Naive B cell (primary cell): ENCODE measurements at places on chromosomes 2 and 18. TPM values are rescaled to one million over a fixed set of nuclear protein-coding genes. Genes with fewer than 3 reads are reported as not detected.

- no peak for DNase-seq
Observed at GRCh38 chr2:38751596-38752410, 642 bp upstream of the SRSF7 start.

DNA sequence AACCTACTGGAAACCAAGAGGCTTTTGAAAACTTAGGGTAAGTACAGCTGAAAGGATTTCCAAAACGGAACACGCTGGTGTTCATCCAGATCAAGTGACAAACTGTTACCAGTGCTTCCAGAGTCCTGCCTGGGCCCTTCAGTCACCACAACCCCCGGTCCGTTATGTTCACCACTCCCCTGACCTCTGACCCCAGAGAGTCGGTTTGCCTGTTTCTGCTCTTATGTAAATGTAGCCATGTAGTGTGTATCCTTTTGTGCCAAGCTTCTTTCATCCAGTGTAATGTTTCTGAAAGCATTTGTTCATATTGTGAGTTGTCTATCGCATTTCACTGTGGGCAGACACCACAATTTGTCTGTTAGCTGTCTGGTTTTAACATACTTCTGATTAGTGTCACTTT lies 217.5 kb downstream of the NCK2 start:
- no peak for DNase-seq

GRCh38 chr2:106523976-106524665 lies 37.0 kb downstream of the CD8B2 start:
- no peak for DNase-seq

- DNase-seq: no peak
Observed at GRCh38 chr2:113041871-113042270, 10.8 kb downstream of the IL36B start.

DNA sequence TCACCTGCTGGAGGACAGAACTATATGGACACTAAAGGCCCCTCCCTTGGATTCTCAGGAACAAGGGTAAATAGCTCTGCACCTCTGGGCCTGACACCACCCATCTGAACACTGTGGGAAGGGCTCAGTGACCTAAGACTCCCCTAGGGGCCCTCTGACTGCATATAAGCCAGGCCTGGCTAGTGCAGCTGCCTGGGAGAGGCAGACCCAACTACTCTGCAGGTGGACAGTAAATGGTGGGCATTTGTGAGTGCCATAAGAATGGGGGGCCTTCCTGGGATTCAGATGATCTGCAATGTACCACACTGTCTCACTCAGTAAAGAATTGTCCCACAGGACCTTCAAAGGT lies 11.2 kb upstream of the WIPF1 start:
- DNase-seq: no peak

GRCh38 chr2:66431274-66431642 lies 3.7 kb upstream of the MEIS1 start:
- no peak for DNase-seq

DNA sequence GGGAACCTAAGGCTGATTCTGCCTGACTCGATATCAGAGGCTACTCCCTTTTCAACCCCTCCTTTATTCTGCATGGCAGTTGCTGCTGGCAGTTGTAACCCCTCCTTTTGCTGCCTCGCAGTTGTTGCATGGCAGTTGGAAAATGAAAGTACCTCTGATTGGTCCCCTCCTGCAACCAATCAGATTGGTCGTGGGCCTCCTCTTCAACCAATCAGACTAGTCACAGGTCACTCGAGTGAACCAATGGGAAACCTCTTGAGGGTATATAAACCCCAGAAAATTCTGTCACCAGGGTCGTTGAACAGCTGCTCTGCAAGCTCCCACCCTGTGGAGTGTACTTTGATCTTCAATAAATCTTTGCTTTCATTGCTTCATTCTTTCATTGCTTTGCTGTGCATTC lies 294.3 kb upstream of the SLC8A1 start:
- no peak for DNase-seq

DNA sequence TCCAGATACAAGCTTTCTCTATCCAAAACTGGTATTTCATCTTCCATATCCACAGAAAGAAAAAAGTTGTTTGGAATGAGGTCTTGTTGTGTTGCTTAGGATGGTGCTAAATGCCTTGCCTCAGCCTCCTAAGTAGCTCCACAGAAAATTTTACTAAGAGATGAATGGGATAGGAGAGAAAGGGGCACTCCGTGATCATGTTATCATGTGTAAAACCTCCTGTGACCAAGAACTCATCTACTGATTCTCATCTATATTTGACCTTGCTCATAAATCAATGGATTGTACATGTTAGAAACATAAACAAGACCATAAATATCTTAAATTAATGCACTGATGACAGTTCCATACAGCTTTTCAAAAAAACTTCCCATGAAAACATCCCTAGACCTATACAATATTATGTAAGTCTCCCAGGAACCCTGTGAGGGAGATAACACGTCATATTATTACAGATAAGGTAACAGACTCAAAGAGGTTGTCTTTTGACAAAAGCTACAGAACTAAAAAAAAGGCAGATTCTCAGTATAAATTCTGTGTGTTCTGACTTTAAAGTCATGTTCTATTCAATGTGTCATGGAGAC lies 29.3 kb upstream of the KYNU start:
- no peak for DNase-seq

DNA sequence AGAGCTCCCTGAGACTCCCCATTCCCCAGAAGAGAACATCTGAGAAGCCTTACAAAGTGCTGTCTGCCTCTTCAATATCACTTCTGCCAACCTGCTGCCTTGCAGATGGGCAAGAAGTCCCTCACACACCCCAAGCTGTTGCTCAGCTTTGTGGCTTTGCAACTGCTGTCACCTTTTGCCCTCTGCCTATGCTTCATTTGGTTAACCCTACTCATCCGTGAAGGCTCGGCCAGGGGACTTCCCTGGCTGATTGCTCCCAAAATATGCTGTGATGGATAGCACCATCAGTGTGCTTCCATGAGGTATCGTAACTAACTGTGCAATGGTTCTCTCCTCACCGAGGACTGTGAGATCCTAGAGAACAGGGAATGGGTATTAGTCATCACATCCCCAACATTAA lies 88.9 kb upstream of the CYP1B1 start:
- no peak for DNase-seq

DNA sequence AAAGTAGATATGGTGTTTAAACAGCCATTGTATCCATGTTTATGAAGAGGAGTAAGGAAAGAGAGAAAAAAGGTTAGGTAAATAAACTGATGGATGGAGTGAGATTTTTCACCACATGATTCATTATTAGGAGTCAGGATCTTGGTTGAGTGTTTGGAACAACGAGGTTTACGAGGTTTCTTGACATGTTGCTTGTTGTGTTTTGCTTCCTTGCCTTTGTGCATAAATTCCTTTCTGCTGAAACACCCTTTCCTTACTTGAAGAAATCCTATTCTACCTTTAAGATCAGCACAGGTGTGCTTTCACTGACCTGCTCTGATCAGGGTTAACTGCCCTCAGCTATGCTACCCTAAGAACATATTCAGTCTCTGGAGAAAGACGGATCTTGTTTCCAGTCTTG lies 66.6 kb downstream of the EFEMP1 start:
- no peak for DNase-seq

- no peak for DNase-seq
Observed at GRCh38 chr18:74377776-74378175, 62.1 kb downstream of the C18orf63 start.

- DNase-seq: no peak
Observed at GRCh38 chr2:64622443-64623241, 31.1 kb downstream of the SERTAD2 start.

- no peak for DNase-seq
Observed at GRCh38 chr2:190468814-190469569, 60.8 kb downstream of the MFSD6 start.

GRCh38 chr2:59167514-59167913 lies 926.4 kb upstream of the FANCL start:
- no peak for DNase-seq

DNA sequence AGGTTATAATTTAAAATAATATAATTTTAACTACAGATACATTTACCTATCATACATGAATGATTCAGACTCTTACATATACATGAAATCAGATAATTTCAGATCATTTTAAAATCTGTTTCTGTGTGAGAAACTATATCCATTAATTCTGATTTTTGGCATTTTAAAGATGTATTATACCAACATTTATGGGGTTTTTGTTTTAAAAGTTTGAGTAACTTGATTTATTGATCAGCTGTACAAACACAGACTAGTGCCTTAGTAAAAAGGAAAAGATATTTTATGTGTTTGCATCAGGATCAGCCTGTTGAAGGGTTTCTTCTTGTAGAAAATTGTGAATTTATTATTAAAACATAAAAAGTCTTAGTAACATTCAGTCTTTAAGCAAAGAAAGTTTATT lies 59.9 kb downstream of the KIAA1328 start:
- DNase-seq: no peak

DNA sequence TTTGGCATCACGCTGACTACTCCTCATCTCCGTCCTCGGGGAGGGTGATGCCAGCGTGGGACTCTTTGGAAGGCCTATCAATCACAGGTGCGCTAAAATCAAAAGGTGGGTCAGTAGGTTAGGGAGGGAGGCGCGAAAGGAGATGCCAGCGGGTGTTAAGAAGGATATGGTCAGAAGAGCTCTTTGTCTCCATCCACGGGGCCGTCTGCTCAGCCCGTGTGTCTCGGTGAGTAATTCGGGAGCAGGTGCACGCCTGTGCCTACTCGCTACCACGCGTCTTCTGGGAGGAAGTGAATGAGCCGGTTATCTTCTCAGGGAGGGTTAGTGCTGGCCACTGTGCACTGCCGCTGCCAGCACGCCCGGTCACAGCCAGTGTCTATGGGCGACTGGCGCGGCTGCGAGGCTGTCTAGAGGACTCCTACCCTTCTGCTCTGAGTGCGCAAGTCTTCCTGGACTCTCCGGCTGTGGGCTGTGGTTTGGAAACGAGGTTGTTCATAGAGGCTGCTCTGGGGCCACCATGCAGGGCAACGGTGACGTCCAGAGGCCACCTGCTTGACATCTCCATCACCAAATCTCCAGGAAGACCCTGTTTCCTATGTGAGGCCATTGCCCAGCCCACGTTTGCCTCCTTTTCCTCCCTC lies 153.4 kb downstream of the MBP start:
- no peak for DNase-seq

DNA sequence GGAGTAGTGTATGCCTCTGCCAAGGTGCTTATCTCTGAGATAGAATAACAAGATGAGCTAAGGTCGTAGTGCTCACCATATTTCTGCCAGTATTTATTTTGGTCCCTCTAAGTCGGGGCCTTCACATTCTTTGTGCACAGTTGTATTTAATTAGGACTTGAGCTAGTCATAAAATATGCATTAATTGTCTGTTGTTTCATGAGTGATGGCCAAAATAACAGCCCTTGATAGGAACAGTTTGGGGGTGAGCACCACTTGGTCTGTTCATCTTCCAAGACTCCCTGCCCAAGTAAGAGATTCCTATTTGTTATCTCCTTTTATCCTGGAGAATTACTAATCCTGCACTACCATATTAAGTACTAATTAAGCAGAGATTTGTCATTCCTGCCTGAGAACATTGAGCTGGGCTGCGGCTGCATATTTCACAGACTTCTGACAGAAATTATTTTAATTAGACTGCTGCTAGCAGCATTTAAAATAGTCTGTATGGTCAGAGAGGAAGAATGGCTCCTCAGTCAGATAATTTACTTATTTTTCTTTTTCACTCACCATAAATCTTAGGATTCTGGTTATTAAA lies 435.1 kb downstream of the MTX2 start:
- DNase-seq: no peak

DNA sequence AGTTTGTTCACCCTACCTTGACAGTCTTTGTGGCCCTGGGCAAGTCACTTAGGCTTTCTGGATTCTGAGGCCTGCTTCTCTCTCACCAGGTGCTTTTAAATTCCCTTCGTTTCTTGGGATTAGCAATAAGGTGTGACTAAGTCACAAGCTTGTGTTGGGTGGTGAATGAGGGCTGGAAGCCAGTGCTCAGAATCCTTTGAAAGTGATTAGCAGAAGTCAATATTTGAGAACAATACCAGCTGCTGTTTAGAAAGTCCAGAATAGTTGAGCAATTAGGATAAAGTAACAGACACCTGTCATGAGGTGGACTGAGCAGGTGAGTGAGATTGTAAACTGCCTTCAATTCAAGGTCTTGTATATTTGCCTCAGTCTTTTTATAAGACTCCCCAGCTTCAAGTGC lies 19.3 kb upstream of the MGAT5 start:
- no peak for DNase-seq

Gene REG1B
- not detected for polyA plus RNA-seq

Gene CPLX4
- not detected for polyA plus RNA-seq

Gene ADRA2B
- polyA plus RNA-seq: not detected

Gene CD226
- polyA plus RNA-seq: 0.48 TPM

Gene DPP4
- polyA plus RNA-seq: 1.3 TPM

Gene ARHGAP25
- polyA plus RNA-seq: 45.1 TPM

Gene CHPF
- polyA plus RNA-seq: 0.17 TPM

Gene FLACC1
- 1.2 TPM for polyA plus RNA-seq

Gene TFPI
- polyA plus RNA-seq: not detected

Gene TMEFF2
- polyA plus RNA-seq: not detected

Gene GLB1L
- 1.1 TPM for polyA plus RNA-seq
